ENCODE measurements at places on chromosomes 6 and 20.

GRCh38 chr6:82076916-82077315 is 170.6 kb downstream of the IBTK start:
- DNase-seq: no peak

DNA sequence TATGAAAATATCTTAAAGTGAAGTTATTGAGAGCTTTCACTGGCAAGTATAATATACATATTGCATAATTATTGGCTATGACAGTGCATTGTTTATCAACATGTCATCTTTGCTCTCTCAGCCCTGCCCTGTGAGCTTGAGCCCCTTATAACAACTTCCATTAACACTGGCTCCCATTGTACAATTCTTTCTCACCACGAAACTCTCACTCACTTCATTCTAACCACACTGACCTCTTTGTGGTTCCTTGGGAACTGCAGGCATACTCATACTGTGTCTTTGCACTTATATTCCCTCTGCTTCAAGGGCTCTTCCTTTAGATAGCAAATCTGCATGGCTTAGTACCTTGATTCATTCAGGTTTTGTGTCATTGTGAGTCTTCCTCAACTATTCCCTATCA is 411.8 kb downstream of the CDKAL1 start:
- no peak for DNase-seq

GRCh38 chr6:149473080-149474052 is 11.4 kb downstream of the ZC3H12D start:
- DNase-seq: no peak

DNA sequence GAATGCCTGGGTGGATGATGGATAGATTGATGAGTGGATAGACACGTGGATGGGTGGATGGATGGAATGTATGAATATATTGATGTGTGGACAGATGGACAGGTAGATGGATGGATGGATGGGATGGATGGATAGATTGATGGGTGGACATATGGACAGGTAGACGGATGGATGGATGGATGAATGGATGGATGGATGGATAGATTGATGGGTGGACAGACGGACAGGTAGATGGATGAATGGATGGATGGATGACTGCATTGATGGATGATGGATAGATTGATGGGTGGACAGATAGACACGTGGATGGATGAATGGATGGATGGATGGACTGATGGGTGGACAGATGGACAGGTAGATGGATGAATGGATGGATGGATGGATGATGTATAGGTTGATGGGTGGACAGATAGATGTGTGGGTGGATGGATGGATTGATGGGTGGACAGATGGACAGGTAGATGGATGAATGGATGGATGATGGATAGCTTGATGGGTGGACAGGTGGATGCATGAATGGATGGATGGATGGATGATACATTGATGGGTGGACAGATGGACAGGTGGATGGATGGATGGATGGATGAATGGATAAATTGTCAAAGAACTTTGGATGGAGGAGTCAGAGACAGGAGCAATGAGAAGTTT is 171.4 kb upstream of the AFDN start:
- no peak for DNase-seq

DNA sequence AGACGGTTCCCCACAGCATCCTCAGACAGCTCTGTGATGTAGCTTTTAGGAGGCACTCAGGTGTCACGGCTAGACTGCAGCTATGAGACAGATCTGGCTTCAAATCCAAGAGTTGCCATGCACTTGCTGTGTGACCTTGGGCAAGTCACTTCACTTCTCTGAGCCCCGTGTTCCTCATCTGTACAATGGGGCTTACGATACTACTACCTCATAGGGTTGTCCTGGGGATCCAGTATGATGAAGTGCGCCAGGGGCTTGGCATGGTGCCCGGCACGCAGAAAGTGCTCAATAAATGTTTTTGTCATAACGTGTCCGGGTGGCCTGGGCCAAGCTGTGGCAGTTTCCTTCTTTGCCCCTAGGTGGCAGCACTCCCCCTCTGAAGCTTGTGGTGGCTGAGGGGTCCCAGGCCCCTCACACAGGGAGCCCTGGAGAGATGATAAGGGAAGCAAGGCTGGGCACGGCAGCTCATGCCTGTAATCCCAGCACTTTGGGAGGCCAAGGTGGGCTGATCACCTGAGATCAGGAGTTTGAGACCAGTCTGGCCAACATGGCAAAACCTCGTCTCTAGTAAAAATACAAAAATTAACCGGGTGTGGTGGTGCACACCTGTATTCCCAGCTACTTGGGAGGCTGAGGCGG is 19.1 kb upstream of the CHMP4B start:
- no peak for DNase-seq

GRCh38 chr6:2826131-2826530 is 15.5 kb downstream of the SERPINB1 start:
- DNase-seq: no peak

DNA sequence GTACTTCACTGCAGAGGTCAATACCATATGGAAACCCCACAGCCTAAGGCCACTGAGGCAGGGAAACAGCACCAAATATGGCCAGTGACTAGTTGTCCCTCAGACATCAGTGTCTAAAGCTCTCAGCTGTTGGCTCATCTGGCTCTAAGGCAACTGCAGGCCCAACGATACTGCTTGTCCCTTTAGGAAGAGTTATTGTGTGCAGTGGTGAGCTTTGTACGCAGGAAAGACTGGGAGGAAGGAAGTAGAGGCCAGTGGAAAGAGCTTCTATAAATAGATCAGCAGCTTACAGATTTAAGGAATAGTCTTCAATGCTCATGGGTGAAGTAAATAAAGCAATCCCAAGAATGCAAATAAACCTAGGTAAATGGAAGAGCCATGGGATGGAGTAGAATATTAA is 29.3 kb downstream of the DNAAF9 start:
- DNase-seq: no peak

DNA sequence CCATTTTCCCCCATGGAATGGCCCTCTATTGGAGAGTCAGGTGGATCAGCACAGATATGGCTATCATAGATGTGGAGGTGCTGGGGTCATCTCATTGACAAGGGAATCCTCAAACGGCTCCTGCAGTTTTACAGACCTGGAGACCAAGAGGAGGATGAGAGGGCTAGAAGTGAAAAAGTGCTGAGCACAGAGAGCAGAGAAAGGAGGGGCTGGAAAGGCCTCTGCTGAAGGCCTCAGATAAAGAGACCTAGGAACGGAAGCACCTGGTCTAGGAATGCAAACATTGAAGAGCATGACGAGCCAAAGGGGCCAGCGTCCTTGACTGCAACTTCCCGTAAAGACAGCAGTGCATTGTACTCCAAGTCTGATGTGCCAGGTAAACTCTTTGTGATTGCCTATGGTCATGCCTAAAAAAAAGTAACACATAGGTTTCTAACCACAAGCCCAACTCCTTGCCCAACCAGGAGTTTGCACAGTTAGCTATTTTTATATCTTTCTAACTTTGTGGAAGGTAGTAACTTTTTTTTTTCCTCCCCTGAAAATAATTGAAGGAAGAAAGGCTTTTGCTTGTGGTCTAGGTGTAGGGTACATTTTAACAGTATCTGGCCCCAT is 15.2 kb downstream of the RSPH4A start:
- no peak for DNase-seq

GRCh38 chr6:5230081-5230480 is 30.7 kb downstream of the LYRM4 start:
- DNase-seq: no peak

DNA sequence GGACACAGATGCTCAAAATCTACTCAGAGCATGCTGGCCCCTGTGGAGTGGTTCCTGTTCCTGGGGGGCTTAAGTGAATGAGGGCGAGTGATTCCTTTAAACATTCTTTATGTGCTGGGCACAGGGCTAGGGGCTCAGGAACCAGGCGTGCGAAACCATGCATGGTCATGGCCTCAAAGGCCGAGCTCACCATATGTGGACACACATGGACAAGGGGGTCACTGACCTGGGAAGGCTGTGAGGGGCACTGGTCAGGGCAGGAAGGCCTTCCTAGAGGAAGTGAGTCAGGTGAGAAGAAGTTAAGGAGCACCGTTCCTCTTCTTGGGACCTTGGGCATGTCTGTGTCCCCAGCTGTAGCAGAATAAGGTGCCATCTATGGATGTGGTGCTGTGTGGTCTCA is 74.6 kb upstream of the BHLHE23 start:
- DNase-seq: no peak

- no peak for DNase-seq
Measured at GRCh38 chr6:150204705-150205472, 62.0 kb downstream of the PPP1R14C start.

DNA sequence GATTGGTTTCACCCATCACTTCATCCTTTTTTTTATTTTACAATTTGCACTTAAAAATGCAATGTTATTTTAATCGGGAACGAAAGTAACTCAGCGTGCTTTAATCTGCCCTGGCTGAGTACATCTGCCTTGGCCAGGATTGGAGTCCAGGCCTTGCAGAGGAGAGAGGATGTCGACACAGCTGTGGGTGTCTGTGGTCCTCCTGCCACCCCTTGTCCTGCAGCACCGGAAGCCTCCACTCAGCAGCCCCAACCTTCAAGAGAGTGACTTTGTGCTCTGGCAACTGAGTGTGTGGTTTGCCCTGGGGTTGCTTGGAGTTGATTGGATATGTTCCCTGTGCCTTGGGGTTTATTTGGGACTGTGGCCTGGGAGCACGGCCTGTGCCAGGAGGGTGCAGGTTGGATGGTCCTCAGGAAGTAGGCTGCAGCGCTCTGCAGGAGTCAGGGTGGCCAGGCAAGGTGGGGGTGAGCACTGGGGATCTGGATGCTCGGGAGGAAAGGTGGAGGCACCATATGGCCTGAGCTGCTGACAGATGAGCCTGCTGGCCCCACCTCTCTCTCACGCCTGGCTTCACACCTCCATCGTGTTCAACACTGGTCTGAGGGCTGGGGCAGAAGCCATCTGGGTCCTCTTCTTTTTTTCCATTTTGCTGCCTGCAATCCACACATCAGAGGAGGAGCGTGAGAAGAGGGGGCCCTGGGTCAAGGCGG is 4.3 kb downstream of the MYT1 start:
- DNase-seq: no peak

DNA sequence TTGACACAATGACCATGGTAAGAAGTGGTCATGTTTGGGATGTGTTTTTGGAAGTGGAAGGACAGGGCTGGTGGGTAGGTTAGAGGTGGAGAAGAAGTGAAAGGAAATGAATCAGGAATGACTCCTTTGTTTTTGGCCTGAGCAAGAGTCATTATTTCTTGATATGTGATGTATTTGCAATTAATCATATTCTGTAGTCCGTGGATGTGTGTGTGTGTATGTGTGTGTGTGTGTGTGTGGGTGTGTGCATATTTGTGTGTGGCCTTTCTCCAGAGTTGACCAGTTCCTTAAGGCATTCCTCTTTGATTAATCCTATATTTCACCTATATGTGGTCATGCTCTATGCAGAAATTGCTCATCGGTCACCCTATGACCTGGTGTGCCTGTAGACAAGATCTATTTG is 130.7 kb downstream of the UTRN start:
- DNase-seq: no peak

GRCh38 chr20:49323622-49324238 is 45.9 kb upstream of the ZNFX1 start:
- DNase-seq: peak; percentile 74
